ENCODE measurements at places on chromosomes 2 and 18.

DNA sequence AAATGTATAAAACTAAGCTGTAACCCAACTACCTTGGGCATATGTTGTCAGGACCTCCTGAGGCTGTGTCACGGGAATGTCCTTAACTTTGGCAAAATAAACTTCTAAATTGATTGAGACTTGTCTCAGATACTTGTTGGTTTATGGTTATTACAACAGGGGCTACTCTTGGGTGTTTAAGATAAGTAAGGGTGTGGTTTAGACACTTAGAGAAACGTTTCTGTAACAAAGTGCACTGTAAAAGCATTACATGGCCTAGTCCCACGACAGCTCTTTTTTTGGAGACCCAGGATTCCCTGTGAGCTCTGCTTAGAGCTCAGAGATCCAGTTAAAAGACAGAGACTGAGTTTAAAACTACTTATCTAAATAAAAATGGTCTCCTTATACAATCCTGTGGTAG, 32.3 kb upstream of the LIPG start:
- no peak for DNase-seq

GRCh38 chr18:48975817-48976649, 25.3 kb upstream of the SMAD7 start:
- DNase-seq, result no peak

GRCh38 chr2:223465793-223466192, 136.4 kb downstream of the SCG2 start:
- DNase-seq, result no peak

- no peak for DNase-seq
These were observed 192.2 kb upstream of the HS6ST1 start for GRCh38 chr2:128510701-128511397.

- no peak for DNase-seq
These were observed 40.7 kb downstream of the KLHL14 start for GRCh38 chr18:32732165-32732564.

- no peak for DNase-seq
These were observed 12.9 kb downstream of the TTL start for GRCh38 chr2:112494828-112495227.

GRCh38 chr2:51304311-51304710, 272.4 kb upstream of the NRXN1 start:
- DNase-seq, result no peak

DNA sequence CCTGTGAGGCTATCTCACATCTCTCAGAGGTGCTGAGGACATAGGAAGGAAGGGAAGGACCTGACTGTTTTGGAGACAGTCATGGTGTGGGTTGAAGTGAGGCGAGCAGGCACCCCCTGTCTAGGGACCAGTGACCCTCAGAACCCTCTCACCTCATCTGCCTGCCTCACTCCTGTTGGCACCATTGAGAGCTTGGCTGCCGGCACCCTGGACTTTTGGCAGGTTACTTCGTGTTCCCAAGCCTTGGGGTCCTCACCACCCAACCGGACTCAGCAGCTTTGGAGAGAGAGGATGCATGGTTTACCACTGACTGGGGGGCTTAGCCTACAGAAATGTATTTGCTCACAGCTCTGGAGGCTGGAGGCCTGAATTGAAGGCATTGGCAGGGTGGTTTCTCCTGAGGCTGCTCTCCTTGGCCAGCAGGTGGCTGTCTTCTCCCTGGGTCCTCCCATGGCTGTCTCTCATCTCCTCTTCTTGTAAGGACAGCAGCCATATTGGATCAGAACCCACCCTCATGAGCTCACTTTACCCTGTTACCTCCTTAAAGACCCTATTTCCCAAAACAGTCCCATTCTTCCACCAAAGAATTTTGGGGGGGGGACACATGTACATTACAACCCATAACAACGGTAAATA, 142.0 kb downstream of the TSN start:
- DNase-seq, result peak; percentile 49

DNA sequence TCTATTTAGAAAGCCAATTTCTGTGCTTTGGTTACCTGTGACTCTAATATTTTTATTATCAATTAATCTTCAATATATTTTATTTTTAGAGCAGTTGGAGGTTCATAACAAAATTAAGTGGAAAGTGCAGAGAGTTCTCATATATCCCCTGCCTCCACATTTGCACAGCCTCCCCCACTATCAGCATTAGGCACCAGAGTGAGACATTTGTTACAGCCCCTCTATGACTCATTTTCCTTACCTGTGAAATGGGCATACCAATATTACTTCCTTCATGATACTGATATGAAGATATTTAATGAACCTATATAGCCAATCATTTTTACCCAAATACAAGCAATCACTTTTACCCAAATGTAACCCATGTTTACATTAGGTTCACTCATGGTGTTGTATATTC, 34.0 kb upstream of the CYTIP start:
- no peak for DNase-seq

GRCh38 chr2:222288590-222289277, 10.1 kb downstream of the PAX3 start:
- no peak for DNase-seq

DNA sequence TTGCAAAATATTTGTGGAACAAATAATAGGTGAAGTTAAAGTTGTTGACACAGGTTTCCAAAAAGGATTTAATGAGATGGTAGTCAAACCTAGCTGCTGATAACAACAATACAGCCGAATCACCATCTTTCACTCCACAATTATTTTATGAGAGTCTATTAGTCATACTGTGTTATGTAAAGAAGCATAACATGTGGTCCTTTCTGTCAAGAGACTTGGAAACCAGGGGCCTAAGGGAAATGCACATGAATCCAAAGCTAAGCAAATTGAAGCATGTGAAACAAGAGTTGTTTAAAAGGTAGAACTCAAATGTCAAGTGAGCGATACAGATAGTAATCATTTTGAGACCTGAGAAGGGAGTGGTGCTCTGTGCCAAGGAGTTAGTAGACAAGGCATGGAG, 16.0 kb downstream of the CD28 start:
- DNase-seq, result no peak

DNA sequence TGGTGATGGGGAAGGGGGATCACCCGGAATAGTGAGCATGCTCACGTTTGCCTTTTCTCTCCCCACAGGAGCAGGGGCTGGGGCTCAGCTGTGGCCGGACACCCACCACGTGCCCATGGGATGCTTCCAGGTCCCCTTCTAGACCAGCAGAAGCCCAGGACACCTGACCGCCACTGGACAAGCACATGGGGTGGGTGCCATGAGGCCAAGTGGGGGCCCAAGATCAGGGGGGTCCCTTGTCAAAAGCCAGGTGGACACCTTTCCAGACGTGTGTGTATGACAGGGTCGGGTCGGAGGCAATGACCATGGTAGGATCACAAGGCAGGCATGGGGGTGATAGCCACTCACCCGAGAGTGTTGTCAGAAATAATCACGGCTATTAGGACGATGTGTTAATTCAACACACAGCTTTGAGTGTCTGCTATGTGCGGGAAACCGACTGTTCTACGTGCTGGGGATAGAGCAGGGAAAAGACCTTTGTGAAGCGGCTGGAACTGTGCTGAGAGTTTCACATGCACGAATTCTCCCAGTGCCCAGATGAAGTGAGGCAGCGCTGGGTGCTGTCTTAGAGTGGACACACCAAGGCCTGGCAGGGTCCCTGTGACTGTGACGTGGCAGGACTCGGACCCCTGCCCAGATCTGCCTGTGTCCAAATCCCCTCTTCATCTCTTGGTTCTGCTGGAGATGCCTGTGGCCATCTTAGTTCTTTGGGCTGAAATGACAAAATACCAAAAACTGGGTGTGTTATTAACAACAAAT, 244.7 kb downstream of the NDUFA10 start:
- DNase-seq, result no peak

DNA sequence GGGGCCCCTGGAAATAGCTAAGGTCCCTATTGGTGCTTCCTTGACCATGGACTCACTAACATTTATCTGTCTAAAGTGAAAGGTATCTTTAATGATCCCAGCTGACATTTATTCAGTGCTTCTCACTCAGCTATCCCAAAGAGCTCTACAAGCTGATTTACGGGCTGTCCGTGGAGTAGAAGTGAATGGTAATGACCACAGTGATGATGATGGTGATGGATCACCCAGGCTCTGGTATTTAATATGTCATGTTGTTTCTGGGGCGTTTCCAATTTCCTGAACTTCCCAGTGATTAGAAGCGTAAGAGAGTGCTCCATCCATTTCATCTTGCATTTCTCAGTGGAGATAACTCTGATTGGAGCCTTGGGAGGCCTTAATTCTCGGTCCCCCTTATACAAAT, 304.3 kb downstream of the HRH4 start:
- no peak for DNase-seq

GRCh38 chr18:9684881-9685614, 23.1 kb upstream of the RAB31 start:
- no peak for DNase-seq

DNA sequence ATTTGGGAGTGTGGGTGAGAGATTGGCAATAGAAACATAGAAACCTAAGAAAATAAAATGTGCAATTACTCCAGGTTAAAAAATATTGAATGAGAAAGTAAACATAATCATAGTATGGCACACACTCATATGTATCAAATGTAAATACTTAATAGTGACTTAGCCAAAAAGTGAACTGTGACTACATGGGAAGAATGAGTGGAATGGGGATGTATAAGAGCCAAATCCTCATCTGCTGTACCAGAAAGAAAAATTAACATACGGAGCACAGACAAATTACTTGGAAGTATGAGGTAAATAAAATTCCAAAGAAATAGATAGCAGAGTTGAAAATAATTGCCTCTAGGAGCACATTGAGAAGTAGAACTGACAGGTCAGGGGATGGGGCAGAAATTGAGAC, 4.0 kb downstream of the FLACC1 start:
- DNase-seq, result no peak

- no peak for DNase-seq
These were observed 96.4 kb downstream of the KYNU start for GRCh38 chr2:142973822-142974207.

GRCh38 chr2:127695491-127696472, 5.5 kb upstream of the SFT2D3 start:
- DNase-seq, result no peak

DNA sequence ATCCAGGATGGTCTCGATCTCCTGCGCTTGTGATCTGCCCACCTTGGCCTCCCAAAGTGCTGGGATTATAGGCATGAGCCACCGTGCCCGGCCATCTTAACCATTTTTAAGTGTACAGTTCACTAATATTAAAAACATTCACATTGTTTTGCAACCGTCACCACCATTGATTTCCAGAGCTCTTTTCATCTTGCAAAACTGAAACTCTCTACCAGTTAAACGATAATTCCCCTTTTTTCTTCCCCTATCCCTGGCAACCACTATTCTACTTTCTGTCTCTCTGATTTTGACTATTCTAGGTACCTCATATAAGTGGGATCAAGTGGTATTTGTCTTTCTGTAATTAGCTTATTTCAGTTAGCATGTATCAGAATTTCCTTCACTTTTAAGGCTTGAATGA, 16.8 kb upstream of the NEUROD1 start:
- DNase-seq, result no peak

- DNase-seq, result no peak
These were observed 215.7 kb downstream of the MCFD2 start for GRCh38 chr2:46699934-46700256.

- DNase-seq, result no peak
These were observed 2.7 kb upstream of the NMI start for GRCh38 chr2:151292141-151292540.

DNA sequence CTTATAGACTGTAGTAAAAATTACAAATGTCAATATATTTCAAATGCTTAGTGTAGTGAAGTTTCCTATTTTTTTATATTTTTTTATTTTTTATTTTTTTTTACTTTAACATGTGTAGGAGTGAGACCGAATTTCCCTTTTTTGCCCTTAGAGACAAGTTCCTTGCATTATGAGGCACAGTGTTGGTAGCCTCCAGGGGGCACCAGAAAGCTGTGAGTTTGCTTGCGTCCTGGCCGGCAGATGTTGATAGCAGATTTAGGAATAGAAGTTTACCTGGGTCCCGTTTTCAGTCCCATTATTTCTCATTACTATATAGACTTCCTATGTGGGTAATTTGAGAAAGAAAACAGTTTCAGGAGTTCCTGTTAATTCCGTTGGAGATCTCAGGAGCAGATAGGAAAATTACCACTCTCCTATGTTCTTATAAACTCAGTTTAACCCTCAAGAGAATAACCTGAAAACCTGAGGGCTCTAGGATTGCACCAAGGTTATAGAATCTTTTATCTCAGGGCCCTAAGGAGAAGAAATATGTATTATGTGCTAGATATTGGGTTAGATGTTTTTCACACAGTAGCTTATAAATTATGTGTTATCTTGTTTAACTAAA, 157.5 kb upstream of the SESTD1 start:
- DNase-seq, result peak; percentile 2

DNA sequence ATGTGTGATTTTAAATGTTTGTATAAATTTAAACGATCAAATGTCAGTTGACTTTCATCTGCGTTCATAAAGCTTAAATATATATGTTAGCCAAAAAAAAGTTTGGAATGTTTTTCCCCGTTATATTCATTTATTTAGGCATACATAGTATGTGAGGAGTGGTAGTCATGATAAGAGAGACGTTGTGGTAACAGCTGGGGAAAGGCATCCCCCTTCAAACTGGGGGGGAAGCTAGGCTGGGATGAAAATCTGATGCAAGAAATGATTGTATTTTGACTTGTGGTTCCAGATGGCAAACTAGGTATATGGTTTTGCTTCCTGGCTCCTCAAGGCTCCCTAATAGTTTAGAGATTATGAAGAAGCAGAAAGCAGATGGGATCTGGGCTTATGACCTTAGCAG, 30.1 kb downstream of the ITGA6 start:
- DNase-seq, result no peak

DNA sequence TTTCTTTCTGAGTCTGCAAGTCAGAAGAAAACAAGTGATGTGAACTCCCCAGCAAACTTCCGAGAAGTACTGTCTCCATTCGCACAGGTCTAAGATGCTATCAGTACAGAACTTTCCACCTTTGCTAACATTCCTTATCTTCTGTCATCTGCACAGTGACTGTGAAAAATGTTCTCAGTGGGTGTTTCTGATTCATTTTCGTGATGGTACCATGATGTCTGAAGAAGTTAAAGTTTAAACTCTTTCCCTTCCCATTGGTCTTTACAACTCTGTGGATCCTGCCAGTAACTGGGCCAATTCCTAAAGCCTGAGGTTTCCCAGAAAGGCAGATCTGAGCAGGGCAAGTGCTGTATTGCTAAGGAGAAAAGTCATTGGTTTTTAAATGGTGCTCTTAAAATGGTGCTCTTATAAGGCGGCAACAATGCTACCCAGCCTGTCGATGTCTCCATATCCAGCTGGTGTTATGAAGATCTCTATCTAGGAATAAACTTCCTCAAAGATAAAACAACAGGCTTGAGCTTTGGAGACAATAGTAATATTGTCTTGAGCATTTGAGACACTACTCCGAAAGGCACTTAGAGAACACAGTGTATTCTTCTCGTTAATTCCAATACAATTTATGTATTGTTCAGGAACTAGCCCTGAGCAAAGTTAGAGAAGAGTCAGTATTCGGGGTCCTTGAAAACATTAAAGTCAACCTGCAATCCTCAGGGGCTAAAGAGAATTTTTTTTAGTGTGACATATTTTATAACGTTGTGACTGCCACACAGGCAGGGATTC, 232.3 kb downstream of the OSR1 start:
- DNase-seq, result no peak

GRCh38 chr2:15956751-15957736, 16.7 kb downstream of the MYCN start:
- no peak for DNase-seq

- DNase-seq, result no peak
These were observed 72.5 kb upstream of the HDAC4 start for GRCh38 chr2:239473211-239473805.

- DNase-seq, result peak; percentile 88
These were observed 258.5 kb downstream of the TWIST2 start for GRCh38 chr2:239106314-239106908.

- no peak for DNase-seq
These were observed 101.6 kb downstream of the INO80D start for GRCh38 chr2:205984381-205984780.

- DNase-seq, result no peak
These were observed 19.4 kb downstream of the SFTPB start for GRCh38 chr2:85648619-85649018.

All from T47D (cell line).